Stimulated activated CD4-positive, alpha-beta T cell treated with anti-CD3 and anti-CD28 coated beads, Interleukin-2, amount 100 ng/mL, for 4 hours (primary cell): ENCODE measurements at places on chromosomes 1 and 21.
A peak's percentile ranks its signal among the peaks of the same experiment; 100 is the strongest.

DNA sequence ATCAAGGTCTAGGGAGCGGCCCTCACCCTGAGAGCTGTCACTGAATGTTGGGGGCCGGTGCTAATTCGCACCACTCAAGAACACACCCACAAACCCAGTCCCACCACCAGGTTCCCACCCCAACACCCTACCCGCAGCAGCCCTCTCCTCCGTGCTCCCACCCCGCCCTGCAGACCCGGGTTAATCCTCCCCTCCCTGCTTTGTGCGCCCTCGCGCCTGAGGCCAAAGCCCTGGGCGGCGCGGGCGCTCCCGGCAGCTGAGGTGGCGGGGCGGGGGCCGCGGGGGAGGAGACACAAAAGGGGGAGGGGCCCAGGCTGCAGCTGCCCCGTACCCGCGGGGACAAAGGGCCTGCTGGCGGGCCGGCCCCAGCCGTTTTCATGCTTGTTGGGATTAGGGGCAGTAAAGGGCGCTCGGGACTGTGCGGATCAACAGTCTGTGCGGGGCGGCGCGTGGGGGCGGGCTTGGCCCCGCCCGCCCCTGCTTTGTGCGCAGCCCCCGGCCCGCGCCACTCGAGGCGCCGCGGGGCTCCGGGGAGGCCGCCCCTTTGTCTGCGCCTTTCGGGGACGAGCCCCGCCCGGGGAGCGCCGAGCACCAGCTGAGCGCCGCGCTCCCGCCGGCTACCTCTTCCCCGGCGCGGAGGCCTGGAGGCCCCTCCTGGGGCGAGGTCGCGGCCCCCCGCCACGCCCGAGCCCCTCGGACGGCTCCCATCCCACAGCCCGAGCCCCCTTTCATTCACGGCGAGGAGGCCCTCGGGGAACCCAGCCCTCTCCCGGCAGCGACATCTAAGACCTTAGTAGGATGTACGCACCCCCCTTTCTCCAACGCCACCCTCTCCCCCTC, 10.9 kb downstream of the C1orf216 start:
- DNase-seq = no peak

DNA sequence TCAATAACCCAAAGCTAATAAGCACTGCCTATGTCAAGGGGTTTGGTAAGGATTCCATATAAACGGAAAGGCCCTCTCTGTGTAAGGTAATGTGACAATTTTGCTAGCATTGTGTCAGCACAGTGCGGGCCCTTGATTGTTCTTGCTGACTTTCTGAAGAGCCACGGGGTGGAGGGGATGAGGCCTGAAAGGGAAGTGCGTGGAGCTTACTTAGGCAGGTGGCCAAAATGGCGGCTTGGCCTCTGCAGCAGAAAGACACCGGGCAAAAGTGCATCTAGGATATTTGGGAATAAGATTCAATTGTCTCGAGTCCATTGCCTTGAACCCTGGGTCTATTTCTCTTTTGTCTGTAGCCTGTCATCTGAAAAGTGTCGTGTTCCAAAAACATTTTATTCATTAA, 114.3 kb downstream of the TGFB2 start:
- no peak for DNase-seq

DNA sequence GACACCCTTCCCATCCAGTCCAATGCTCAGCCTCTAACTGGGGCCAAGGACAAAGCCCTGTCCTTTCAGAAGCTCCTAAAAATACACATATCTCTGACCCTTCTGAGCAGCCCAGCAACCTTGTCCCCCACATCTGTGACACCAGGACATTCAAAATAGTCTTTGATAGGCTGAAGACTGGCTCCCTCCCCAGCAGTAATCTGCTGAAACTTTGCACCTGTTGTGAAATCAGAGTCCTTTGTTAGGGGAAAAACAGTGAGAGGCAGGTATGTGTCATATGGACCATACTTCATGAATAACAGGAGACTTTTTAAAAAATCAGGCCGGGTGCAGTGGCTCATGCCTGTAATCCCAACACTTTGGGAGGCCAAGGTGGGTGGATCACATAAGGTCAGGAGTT, 82.4 kb upstream of the VAMP3 start:
- no peak for DNase-seq

DNA sequence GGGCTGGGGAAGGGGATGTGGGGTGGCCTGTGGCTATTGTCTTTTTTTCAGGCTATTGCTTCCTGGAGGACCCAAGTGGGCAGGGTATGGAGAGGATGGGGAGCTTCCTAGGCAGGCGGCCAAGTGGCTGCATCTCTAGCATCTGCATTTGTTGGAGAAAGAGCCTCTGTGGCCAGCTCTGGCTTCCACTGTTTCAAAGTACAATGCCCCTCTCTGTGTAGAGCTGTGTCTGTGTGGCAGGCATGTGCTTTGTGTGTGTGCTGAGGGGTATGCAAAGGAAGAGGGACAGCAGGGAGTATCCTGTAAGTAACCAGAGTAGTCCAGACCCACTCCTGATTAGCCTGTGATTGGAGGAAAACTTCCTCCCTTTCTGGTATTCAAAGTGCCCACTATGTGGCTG, 40.6 kb downstream of the KCNA2 start:
- no peak for DNase-seq

DNA sequence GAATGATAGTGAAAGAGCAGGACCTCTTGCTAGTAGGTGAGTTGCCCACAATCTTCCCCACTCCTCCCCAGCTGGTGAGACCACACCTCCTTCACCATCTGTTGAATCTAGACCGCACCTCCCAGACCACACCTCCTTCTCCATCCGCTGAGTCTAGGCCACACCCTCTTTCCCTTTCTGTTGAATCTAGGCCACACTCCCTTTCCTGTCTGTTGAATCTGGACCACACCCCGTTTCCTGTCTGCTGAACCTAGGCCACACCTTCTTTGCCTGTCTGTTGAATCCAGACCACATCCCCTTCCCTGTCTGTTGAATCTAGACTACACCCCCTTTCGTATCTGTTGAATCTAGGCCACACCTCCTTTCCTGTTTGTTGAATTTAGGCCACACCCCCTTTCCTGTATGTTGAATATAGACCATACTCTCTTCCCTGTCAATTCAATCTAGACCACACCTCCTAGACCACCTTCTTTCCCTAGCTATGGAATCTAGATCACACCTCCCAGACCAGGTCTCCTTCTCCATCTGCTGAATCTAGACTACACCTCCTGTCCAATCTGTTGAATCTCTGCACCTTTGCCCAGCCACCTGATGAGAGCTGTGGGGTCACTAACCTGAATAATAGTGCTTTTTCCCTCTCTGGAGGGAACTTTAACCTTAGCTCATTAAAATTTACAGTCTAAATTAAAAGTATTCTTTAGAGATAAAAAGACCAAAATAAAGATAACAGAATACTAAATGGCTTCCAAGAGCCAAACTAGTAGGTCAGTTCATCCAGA, 116.3 kb downstream of the DAB1 start:
- DNase-seq = peak; percentile 11

DNA sequence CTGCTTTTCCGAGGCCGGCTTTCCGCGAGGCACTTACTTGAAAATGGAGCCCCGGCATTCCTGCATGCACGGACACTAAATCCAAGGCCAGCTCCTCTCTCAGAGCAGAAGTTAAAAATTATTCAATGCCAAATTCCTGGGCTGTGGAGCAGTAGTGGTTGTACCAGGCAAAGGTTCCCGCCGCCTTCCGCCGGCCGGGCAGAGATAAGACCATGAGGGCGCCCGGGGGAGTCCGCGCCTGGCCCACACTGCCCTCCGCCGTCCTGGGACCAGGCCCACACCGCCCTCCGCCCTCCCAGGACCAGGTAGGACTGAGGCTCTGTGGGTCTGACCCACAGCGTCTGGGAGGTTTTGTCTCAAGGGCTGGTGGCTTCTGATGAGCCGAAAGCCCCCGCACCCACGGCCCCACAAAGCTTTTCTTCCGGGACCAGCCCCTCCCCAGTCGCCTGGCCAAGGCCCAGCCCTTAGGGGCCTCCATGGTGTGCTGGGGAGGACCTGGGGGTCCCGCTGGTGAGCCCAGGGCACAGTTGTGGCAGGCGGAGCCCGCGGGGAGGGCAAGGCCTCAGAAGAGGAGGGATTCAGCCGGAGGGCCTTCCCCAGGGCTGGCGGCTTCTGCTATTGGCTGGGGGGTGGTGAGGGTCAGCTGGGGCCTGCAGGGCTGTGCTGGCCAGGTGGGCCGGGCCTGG, 12.7 kb upstream of the C1orf159 start:
- DNase-seq = no peak

DNA sequence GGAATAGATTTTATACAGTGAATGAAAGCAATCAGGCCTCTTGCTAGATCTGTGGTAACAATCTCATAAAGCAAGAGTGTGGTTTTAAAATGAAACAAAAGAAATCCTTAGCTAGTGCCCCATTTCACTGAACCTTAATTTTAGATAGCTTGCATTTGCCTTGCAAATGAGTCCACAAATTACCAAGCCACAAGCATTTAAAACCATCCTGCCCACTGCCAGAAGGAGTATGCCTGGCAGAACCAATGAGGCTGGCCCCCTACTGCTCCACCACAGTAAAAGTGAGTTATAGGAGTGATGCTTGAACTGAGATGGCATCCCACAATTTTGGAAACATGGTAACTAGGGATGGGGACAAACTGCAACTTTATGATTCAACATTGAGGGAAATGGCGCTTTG, 206.4 kb upstream of the LMO4 start:
- DNase-seq = no peak

GRCh38 chr1:22983944-22984343, 11.3 kb upstream of the LACTBL1 start:
- no peak for DNase-seq

DNA sequence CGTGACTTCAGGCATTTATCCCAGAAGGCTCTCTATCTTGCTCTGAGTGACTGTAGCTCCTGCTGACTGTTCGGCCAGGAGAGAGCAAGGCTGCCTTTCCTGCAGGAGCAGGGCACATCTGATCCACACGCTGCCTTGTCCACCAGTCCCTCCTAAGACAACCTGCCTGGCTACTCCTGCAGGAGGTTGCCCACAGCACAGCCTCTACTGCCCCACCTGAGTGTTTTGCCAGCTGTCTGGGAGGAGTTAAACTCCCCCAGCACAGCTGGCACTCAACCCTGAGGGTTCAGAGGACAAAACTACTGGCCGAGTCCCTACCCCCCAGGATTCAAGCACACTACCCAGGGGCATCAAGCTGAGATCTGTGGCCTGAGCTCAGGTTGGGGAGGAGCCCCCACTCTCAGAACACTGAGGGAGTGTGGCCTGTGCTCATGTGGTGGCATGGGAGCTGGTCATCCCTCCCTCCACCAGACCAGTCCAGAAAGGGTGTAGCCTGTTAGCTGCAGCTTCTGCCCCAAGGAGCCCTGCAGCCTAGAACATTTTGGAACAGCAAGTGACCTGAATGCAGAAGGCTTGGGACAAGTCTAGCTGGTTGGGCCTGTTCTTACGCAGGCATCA, 237.3 kb downstream of the SLC44A5 start:
- no peak for DNase-seq

- no peak for DNase-seq
These were observed 112.2 kb downstream of the NEK7 start for GRCh38 chr1:198268784-198269645.

DNA sequence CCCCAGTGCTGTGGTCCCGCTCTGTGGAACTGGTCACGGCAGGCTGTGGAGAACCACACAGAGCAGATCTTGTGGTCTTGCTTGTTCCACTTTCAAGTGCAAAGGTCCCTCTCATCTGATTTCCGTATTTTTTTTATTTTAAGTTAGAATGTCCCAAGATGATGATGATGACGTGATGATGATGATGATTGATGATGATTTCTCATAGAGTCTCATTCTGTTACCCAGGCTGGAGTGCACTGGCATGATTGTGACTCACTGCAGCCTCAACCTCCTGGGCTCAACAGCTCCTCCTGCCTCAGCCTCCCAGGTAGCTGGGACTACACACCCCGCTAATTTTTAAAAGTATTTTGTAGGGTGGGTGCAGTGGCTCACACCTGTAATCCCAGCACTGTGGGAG, 12.2 kb downstream of the EVA1C start:
- DNase-seq = no peak

- no peak for DNase-seq
These were observed 3.5 kb downstream of the PTCH2 start for GRCh38 chr1:44839576-44839975.

GRCh38 chr1:116125758-116126157, 14.6 kb downstream of the MAB21L3 start:
- no peak for DNase-seq

DNA sequence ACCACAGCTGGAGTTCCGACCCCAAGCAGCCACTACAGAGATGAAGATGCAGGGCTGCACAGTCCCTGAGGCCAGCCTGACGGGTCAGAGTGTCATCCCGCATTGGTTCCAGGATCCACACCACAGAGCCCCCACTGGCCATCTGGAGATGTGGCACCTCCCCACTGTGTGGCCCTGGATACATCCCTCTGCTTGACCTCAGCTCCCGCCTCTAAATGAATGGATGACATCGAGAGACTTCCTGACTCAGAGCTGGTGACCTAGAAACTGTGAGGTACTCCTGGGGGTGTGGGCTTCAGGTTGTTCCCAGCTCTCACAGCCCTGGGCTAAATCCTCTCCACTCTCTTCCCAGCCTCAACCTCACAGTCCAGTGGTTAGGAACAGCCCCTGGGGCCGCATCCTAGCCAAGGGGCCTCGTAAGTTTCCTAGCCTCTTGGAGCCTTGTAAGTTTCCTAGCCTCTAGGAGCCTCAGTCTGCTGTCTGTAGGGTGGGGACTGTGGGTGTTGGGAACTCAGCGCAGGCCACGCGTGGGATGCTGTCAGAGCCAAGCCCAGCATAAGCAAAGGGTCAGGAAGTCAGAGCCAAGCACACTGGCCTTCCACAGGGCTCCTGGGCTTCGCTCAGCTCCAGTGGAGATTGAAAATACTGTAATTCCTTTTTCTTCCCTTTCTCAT, 87.5 kb upstream of the RUNX3 start:
- no peak for DNase-seq

DNA sequence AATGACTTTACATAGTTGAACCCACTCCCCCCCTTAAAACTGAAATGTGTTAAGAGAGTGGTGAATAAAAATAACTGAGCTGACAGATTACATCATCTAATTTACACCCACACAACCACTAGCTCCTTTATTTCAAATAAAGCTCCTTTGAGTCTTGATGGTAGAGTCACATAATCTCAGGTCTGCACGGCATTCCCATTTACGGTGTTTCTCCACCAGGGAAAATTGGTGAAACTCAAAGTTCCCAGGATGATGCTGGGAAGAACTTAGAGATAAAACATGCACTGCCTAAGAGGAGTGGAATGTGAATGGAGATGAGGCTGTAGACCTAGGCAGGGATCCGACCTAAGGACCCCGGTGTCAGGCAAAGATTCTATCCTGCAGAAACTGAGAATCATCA, 727.8 kb upstream of the ADAMTS5 start:
- DNase-seq = no peak

GRCh38 chr1:50702395-50702794, 257.7 kb downstream of the FAF1 start:
- no peak for DNase-seq

DNA sequence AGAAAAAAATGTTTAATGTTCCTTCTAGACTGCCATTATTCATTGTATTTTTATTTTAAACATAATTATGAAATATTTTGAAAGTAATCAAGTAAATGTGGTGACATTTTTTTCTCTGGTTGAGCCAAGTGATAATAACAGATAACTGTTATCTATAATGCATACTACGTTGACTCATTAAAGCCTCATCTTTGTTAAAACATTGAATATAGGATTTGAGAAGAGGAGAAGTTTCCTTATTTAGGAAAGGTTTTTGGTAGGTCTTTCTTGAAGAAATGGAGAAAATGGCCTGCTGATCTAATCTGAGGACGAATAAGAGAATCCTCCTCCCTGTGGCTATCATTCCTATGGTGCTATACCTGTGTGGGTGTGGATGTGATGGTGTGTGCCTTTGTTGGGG, 89.0 kb downstream of the NFIA start:
- no peak for DNase-seq
